ENCODE measurements at places on chromosomes 12 and 14.

DNA sequence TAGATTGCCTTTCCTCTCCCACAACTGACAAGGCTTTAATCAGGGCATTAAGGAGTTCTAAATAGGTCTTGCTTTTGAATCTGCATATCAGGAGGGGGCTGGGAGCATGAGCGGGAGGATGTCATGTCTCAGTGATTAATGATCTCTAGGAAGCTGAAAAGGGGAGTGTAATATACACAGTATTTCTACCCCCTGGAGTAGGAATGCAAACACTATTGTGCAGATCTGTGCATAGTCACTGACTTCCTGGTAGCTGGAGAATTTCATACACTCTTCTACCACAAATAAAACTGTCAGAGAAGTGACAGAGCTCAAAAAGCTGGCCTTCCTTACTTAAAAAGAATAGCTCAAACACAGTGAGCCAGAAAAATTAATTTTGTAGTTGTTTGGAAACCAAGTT, 65.8 kb downstream of the RIC8B start:
- DNase-seq: no peak

DNA sequence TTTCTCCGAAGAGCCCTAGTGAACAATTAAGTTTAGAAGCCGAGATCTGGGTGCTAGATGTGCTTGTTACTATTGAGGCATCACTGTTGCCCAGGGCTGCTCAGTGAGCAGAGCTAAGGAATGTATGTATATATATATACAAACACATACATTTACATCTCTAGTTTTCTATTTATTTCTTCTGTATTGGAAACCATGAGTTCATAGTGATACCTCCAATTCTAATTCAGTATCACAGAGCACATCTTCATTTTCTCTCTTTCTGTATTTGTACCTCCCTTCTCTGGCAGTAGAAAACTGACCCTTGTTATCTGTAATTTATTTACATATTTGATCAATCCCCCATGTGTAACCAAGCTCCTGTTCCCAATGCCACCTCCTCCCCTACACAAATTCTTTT, 40.7 kb upstream of the FUT8 start:
- DNase-seq: no peak

DNA sequence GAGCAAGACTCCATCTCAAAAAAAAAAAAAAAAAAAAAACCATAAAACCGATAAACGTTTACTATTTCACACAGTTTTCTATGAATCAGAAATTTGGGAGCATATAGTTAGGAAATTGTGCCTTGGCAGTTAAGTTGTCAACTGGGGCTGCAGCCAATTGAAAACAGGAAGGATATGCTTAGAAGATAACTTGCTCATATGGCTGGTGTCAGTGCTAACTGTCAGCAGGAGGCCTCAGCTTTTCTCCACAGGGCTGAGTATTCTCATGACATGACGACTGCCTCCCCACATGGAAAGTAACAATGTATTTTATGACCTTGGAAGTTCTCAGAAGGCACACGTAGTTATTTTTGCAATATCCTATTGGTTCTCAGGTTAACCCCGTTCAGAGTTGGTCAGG, 29.6 kb upstream of the OR5AU1 start:
- no peak for DNase-seq

DNA sequence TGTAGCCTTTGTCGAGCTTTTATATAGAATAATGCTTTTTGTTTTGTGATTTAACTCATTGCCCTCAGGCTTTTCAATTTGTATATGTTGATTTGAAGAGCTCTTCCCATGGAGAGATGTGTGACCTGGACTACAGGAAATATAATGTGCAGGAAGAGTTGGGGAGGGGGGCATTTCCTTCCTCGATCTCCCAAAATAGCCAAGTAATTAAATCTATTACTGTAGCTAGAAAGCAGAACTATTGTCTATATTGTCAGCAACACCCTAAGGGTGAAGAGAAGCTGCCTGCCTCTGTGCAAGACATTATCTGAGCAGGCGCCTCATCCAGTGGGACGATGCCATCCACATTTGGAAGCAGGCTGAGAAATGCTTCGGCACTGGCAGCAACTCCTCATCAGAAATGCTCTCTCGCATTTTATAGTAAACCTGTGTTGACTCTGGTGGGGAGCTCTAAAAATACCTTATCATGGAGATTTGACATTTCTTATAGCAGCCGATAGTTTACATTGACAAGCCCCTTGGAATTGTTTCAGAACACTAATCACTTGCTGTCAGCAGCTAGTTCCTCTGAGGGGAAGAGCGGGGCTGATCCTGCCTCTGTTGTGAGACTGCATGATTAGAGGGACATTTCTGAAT, 392.5 kb upstream of the RGS6 start:
- DNase-seq: no peak

GRCh38 chr12:65470256-65470655, 191.8 kb downstream of the MSRB3 start:
- DNase-seq: no peak

DNA sequence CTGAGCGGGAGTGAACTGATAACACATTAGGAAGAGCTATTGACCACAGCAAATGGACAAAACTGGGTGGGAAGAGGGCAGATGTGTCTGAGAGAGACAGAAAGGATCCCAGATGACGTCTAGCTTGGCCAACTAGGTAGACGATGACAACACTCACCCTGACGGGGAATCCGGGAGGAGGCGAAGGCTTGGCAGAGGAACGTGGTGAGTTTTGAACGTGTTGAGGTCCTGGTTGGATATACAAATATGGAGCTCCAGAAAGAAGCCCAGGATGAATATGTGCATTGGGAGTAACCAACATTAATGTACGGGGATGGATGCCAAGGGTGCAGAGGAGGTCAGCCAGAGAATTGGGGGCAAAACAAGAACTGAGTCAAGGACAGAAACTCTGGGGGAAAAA, 60.7 kb downstream of the DPF3 start:
- DNase-seq: no peak

DNA sequence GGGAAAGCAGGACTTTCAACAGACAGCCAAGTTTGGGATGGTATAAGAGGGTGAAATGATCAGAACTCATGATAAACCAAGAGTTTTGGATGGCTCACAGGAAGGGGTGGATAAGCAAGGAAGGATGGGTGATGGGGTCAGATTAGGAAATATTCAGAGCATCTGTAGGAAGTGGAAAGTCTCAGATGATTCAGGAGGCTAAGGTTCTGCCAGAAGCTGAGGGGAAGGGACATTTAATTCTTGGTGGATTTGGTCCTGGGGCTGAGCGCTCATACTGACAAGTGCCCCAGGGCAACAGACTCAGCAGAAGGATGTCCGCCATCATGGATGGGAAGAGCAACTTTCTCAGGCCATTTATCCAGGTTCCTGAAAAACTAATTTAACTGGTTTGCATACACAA, 28.4 kb upstream of the BDKRB2 start:
- DNase-seq: no peak

DNA sequence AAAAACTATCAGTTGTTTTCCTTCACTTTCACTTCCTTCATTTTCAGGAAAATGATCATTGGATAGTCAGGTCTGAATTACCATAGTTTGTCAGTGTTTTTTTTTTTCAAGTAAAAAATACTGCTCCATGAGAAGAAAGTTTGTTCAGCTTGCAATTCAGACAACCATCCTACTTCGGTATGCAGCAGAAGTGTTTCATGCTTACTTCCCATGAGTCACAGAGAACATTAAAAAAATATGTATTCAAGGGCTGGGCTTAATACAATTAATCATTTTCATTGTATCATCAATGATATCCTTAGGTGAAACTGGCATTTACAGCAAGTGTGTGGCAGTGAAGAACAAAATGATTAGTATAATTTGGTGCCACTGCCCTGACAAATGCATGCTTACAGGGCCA, 21.6 kb downstream of the PYM1 start:
- no peak for DNase-seq

DNA sequence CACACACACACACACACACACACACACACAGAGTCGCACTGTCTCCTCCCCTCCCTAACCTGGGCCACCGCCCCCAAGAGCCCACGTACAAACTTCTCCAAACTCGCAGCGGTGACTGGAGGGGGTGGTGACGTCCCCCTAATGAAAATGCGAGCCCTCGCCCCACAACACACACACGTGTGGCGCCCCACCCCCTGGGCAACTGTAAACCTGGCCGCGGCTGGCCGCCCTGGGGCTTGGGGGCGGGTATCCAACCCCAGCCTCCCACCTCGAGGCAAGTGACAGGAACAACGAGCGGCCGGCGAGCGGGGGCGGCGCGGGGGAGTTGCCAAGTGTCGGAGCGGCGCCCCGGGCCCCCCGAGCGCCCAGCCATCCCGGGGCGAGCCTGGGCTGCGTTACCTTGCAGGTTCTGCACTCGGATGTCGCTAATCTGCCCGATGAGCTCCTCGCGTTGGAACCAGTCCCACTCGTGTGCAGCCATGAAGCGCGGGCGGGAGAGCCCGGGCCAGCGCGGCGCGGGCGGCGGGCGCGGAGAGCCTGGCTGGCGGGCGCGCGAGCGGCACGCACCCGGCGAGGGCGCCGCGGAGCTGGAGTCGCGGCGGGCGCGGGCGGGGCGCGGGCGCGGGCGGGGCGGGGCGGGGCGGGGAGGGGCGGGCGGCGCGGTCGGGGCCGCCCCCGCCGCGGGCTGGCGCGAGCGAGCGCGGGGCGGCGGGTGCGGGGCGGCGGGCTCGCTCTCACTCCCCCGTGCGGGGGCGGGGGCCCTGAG, at the start of gene CLMN:
CLMN (minus strand) TSS at position 597 of the 766 bp plus-strand sequence; CDS start at position 481, 116 bp downstream.
- DNase-seq: no peak

- DNase-seq: no peak
These were observed 758.0 kb downstream of the BCL11B start for GRCh38 chr14:98514016-98514415.

DNA sequence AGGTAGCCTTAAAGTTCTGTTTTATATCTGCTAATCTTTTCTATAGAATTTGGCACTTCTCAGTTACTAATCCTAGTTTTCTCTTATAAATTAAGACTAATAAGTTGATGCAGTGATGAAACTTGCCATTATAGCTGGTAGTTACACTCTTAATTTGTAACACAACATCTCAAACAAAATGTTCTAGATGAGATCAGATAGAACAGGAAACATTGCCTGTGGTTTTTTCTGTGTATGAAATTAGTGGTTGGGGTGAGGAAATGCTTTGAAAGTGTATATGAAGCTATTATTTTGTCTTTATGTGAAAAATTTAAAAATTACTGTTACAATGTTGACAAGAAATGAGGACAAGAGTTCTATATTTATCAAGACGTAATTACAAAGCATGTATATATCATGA, 91.9 kb downstream of the PCNX1 start:
- no peak for DNase-seq

GRCh38 chr12:91672130-91672529, 473.5 kb downstream of the BTG1 start:
- DNase-seq: no peak

- DNase-seq: no peak
These were observed 86.8 kb downstream of the SPRING1 start for GRCh38 chr12:116651089-116651488.

DNA sequence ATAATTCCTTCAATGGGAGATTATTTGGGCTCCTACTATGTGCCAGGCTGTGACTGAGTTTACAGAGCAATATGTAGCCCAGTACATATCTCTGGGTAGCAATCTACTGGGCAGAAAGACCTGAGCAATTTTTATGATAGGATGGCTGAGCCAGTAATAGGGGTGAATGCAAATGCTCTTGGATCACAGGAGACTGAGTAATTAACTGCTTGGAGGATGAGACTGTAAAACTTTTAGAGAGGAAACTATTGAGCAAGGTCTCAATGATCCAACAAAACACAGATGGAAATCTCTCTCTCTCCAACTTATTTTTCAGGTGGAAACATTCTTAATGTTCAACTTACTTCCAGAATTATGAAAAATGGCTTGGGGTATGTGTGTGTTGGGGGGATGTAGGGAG, 402.2 kb downstream of the AEBP2 start:
- DNase-seq: no peak

- no peak for DNase-seq
These were observed 26.5 kb downstream of the PHETA1 start for GRCh38 chr12:111342376-111342775.

DNA sequence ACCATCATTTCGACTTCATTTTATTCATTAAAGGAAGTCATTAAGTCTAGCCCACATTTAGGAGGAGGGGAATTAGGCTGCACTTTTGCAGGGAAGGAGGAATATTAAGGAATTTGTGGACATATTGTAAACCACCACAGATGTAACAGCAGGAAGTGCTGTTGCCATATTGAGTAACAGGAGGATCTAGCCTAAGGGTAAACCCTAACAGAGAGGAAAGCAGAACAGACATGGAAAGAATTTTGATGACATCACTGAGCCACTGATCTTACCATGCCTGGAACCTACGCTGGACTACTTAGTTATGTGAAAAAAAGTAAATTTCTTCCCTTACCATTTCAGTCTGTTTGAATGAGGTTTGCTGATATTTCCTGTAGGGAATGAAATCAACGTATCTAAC, 100.7 kb upstream of the ATF7IP start:
- no peak for DNase-seq

- no peak for DNase-seq
These were observed 123.4 kb downstream of the SLC25A47 start for GRCh38 chr14:100446572-100446971.

- DNase-seq: no peak
These were observed 107.6 kb downstream of the C12orf50 start for GRCh38 chr12:87921621-87922020.

DNA sequence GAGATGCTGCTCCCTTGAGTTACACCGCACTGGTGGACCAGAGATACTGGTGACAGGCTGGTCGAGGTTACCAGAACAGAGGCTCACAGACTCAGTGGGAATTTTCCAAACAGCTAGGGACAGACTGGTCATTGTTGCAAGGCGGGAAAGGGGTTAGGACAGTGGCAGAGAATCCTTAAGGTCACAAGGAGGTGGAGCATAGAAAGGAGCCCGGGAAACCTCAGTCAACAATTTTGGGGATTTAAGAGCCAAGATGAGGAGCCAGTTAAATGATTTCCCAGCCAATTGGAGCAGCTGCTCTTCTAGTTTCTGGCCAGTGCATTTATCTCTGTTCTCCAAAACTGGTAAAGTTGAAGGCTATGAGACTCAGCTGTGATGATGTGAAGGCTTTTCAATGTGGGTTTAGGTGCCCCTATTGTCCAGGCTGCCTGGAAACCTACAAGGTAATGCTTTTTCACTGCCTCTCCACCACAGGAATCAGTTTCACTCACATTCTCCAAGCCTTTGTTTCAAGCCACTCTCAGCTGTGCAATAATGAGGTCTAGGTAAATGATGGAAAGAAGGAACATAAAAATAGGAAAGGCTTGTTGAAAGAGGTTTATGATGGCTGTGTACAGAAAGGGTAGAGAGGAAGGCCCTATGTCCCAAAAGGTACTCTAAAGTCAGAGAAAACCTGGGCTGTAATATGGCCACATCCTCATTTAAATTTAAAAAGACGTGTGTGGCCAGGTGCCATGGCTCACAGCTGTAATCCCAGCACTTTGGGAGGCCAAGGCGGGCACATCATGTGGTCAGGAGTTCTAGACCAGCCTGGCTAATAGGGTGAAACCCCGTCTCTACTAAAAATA, 7.0 kb upstream of the TNS2 start:
- no peak for DNase-seq

Data from stimulated activated CD8-positive, alpha-beta memory T cell treated with anti-CD3 and anti-CD28 coated beads, Interleukin-7, amount 100 ng/mL, for 1 hour (primary cell).